Parietal lobe (tissue), 2 donors: ENCODE measurements at places on chromosomes 13 and 19. TPM values are rescaled to one million over a fixed set of nuclear protein-coding genes. Genes with fewer than 3 reads are reported as not detected.

EPSTI1 gene
- 1.3 TPM for total RNA-seq

PTH2 gene
- not detected for total RNA-seq

POU2F2 gene
- total RNA-seq: 12.2 TPM

ZNF579 gene
- 2.8 TPM for total RNA-seq

NAA16 gene
- total RNA-seq: 54.1 TPM

TNFRSF19 gene
- 15.7 TPM for total RNA-seq

KIR3DL1 gene
- total RNA-seq: not detected

ZNF585A gene
- 19.1 TPM for total RNA-seq

ZNF835 gene
- total RNA-seq: 11.0 TPM

BEST2 gene
- total RNA-seq: not detected

IZUMO1 gene
- total RNA-seq: not detected

LGI4 gene
- 11.3 TPM for total RNA-seq

PLIN4 gene
- total RNA-seq: 0.63 TPM

CNN2 gene
- 6.3 TPM for total RNA-seq

SNRNP70 gene
- total RNA-seq: 278 TPM

ZNF573 gene
- total RNA-seq: 47.0 TPM

GARIN5A gene
- total RNA-seq: 1.3 TPM

PSG1 gene
- not detected for total RNA-seq

ARRDC5 gene
- not detected for total RNA-seq

ZNF649 gene
- total RNA-seq: 47.3 TPM

TEX29 gene
- total RNA-seq: not detected

LHB gene
- total RNA-seq: not detected

NOTCH3 gene
- total RNA-seq: 19.4 TPM

SIGLEC11 gene
- total RNA-seq: not detected

TMC4 gene
- total RNA-seq: 1.3 TPM

SYT3 gene
- total RNA-seq: 24.7 TPM

ZNF486 gene
- total RNA-seq: 16.9 TPM

CEACAM5 gene
- total RNA-seq: not detected

SIGLECL1 gene
- total RNA-seq: not detected

ALOX5AP gene
- total RNA-seq: 1.3 TPM

ACP5 gene
- total RNA-seq: not detected

SOHLH2 gene
- total RNA-seq: 3.4 TPM
